ENCODE measurements at places on chromosomes 3 and 15.

DNA sequence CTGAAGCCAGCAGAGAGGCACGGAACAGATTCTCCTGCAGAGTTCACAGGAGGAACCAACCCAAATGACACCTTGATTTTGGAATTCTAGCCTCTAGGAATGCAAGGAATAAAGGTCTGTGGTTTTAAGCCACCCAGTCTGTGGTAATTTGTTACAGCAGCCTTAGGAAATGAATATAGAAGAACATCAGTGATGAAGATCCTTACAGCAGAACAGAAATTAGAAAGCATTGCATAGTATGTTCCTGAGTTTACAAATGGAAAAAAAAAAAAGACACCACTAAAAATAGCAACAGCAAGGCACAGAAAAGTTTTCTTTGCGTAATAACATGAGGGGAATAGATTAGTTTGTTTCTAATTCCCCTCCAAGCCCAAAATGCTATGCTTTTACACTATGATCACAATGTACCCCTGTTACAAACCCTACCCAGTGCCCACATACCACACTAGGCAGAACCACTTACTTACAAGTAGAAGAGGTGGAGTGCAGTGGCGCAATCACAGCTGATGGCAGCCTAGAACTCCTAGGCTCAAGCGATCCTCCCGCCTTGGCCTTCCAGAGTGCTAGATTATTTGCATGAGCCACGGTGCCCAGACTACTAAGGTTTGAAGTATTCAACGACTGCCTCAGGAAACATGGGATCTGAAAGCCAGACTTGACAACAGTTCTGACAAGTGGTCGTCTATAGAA is 84.3 kb downstream of the SHQ1 start:
- DNase-seq = no peak

GRCh38 chr3:84724877-84725276 is 233.9 kb upstream of the CADM2 start:
- DNase-seq = peak; percentile 63

- DNase-seq = no peak
Measured at GRCh38 chr3:168322941-168323340, 227.2 kb upstream of the GOLIM4 start.

DNA sequence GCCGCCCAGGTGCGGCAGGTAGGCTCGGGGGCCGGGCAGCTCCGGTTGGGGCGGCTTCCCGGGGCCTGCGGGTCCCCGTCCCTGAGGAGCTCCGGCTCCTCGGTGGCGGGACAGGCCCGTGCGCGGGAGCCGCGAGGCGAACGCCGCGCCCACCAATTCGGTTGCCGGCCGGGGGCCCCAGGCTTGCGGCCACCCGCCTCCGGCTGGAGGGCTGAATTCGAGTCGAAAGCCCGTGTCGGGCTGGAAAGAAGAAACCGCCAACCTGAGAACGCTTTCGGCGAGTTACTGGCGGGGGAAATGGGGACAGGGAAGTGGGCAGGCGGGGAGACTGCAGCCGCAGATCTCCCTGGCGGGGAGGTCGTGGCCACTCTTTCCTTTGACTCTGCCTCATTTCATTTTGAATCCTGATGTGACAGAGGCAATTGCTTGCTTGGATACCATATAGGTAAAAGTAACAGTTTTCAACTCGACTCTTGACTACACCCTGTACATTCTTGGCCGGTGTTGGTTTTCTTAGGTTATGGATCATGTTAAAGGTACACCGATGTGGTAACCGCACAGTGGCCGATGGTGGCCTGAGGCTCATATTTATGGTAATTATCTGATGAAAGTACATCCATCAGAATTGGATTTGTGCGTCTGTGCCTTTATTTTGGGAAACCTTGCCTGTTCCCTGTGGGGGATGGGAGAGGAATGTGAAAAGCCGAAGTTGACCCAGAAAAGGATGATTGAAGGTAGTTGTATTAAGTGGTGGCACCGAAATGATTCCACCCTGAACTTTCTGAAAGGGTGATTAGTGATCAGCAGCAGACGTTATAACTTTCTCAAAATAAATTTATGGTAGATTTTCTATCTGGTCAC is 1.7 kb downstream of the B3GNT5 start:
- peak; percentile 58 for DNase-seq

- DNase-seq = peak; percentile 3
Measured at GRCh38 chr15:47998619-47999019, 122.2 kb upstream of the SLC24A5 start.

GRCh38 chr15:90529011-90529370 is 732 bp upstream of the CRTC3 start:
- DNase-seq = peak; percentile 61

GRCh38 chr3:42684632-42685362 is 540 bp upstream of the KLHL40 start:
- no peak for DNase-seq

- DNase-seq = no peak
Measured at GRCh38 chr15:52236013-52236412, 44.8 kb upstream of the GNB5 start.

- DNase-seq = no peak
Measured at GRCh38 chr3:143171141-143171980, 51.8 kb downstream of the CHST2 start.

DNA sequence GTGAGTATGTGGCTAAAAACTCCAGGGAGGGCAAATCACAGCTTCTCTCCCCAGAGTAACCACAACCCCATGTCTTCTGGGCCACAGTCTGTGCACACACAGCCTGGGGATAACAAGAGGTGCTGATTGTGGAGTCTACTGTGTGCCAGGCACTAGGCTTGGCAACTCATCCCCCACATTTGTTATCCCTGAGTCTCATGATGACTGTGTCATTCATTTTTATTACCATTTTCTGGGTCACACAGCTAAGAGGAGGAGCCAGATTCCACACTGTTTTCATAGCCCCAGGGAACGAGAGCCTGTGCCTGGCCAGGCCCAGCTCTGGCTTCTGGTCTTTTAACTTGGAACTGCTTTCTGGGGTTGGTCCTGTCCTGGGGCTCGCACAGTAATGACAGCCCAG is 34.5 kb downstream of the ESYT3 start:
- no peak for DNase-seq

GRCh38 chr15:69475769-69476358 is 23.2 kb downstream of the RPLP1 start:
- DNase-seq = peak; percentile 82

Measured in DMS53 (cell line).